ENCODE measurements at places on chromosomes 16 and 17.

GRCh38 chr16:84714028-84714427 lies 14.2 kb downstream of the USP10 start:
- no peak for DNase-seq

DNA sequence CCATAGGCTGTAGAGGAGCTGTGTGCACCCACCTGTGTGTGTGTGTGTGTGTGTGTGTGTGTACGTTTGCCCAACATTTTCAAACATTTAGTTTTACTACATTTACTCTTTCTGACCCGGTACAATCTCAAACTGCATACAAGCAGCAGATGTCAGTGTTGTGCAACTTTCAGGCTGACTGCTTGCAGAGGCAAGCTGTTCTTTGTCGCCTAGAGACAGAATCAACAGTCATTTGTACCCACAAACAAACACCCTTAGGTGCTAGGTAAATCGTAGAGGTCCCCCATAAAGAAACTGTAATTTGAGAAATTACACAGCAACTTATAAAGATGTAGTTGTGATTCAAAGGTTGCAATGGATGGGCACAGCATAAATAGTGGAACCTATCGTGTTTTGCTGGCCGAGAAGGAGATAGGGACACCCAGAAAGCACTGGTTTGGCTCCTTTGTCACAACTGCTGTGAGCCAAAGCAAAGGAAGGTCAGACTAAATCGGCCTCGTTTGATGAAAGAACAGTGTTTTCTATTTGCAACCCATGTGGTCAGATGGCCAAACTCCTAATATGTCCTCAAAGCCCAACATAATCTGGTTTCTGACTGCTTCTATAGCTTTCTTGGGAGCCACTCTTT lies 478.4 kb downstream of the TOX3 start:
- no peak for DNase-seq

DNA sequence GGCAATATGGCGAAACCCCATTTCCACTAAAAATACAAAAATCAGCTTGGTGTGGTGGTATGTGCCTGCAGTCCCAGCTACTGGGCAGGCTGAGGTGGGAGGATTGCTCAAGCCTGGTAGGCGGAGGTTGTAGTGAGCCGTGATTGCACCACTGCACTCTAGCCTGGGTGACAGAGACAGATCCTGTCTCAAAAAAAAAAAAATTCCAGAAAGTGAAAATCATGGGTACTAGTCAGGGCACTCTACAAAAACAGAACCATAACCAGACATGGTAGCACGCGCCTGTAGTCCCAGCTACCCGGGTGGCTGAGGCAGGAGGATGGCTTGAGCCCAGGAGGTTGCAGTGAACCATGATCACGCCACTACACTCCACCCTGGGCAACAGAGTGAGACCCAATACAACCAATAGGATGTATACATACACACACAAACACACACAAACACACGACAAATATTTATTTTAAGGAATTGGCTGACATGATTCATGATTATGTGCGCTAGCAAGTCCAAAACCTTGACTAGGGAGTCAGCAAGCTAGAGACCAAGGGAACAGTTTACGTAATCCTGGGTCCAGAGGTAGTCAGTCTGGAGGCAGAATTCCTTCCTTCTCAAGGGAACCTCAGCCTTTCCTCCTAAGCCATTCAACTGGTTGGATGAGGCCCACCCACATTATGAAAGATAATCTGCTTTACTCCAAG lies 11.6 kb upstream of the GP1BA start:
- DNase-seq, result no peak

- DNase-seq, result no peak
Observed at GRCh38 chr16:79599837-79600637, 500 bp downstream of the MAF start.

All from cortex of kidney (tissue), 1 donor.